AG09319 (cell line): ENCODE measurements at places on chromosomes 11 and 22.
A peak's percentile ranks its signal among the peaks of the same experiment; 100 is the strongest.

DNA sequence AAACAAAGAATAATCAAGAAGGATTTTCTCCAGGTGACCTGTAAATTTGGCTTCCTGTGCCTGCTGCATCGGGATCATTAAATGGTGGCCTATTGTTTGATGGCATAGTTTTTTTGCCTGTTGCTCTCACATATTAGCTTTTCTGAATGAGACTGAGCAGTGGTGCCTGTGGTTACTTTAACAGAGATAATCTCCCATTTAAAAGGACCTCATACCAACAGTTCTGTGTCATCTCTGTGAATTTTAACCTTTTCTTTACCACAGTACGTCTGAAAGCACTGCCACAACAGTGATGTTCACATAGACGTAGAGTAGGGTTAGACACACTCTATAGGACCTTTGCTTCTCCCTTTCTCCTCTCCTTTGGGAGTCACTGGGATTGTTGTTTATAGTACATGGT, 22.9 kb upstream of the RCE1 start:
- no peak for DNase-seq

DNA sequence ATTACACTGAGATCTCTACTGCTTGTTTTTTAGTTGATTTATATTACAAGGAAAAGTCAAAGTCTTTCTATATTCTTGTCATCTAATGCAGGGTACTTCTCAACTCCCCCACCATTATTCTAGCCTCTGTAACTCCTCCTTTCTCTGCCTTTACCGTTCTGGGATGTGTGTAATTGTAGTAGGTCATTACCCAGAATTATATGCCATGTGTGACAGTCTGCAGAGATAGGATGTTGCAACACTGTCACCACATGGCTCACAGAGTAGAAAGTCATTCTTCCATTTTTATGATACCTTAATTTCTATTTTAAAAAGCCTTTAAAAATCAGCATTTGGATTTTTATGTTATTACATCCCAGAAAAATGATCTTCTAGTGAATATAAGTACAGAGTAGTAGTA, 32.7 kb downstream of the ZNF143 start:
- no peak for DNase-seq

DNA sequence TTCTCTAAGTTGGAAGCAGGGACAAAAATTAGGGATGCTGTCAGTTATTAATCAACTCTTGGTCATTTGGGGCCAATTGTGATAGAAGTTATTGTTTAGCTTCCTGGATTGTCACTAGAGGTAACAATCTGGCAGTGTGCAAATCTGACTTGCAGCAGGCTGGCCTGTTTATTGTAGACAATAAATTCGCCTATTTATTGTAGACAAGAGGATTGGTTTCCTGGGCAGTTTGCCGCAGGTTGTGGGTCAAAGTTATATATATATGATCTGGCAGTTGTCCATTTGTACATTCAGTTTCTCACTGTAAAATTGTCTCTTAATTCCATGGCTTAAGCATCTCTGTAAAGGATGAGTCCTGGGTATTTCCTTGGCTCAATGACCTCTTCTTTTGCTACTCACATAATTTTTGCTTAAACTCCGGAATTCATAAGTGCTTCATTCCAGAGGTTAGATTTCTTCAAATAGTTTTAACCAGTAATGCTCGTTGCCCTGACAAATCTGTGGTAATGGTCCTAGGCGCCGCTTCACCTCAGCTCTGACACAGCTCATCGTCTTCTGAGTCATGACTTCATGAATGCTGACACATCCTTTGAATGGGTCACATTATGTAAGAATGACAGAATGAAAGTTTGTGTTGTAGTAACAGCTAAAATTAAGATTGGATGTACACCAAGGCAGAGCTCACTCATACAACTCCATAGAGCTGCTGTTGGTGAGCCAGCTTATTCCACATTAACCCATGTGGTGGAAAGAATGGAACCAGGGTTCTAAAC, 7.8 kb upstream of the MMP3 start:
- peak; percentile 37 for DNase-seq

- no peak for DNase-seq
Measured at GRCh38 chr11:18005376-18006129, 7.3 kb downstream of the SERGEF start.

- no peak for DNase-seq
Measured at GRCh38 chr22:36569999-36570398, 41.0 kb upstream of the EIF3D start.

DNA sequence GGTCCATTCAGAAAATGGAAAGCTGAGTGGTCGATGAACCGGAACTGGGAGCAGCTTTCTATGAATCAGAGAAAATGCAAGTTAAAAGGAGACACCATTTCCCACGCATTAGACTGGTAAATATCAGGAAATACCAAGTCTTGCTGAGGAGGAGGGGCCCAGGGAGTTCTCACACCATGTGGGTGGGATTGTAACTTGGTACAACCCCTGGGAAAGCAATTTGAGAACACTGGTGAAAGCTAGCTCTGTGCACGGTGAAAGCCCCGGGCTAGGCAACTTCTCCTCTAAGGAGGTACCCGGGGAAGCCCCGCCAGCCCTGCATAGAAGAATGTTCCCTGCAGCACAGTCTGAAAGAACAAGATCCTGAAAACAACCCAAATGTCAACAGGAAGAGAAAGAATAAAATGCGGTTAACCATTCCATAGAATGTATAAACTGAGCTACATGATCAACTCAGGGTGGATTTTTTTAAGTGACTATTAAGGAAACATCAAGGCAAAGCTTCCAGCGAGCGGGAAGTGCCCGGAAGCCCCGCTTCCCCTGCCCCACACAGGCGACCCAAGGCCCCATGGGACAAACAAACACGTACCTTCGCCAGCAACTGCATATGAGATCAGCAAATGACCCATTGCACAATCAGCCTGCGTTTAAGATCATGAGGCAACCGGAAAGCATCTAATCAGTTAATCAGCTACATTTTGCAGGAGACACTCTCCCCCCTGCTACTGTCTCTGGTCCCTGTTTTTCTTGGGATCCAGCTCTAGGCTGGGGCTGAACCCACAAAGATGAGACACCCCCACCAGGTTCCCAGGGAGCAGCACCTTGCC, 11.3 kb downstream of the SHANK2 start:
- peak; percentile 84 for DNase-seq

DNA sequence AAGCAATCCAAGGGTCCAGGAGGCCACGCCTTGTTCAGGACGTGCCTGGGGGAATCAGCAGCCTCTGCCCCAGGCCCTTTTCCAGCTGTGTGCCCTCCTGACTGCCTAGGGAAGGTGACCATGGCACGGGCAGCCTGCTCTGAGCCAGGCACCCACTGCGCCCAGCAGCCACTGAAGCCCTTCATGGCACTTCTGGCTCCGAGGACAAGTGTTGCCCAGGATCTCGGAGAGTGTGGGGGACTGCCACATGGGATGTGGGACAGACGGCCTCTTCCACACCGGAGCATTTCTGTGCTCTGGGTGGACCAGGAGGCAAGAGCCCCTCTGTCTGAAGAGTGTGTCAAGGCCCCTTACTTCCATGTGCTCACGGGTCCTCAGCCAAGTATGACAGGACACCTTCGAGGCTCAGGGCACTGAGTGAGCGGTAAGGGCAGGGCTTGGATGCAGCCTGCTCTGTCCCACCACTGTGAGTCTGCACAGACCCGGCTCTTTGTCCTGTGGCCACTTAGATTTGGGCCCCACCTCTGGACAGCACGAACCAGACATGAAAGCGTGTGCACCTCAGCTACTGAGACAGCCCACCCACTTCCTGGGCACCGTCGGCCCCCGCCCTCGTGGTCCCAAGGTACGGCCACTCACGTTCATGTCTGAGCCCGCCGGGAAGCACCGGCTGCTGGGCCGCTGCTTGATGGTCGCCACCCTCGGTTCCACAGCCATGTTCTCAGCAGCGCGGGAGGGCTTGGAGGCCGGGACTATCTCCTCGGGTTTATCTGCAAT, 93.6 kb downstream of the CTTN start:
- DNase-seq: no peak

- DNase-seq: no peak
Measured at GRCh38 chr11:102564110-102564509, 33.6 kb upstream of the MMP7 start.

GRCh38 chr11:1884303-1884700, 7.4 kb downstream of the PRR33 start:
- DNase-seq: no peak

DNA sequence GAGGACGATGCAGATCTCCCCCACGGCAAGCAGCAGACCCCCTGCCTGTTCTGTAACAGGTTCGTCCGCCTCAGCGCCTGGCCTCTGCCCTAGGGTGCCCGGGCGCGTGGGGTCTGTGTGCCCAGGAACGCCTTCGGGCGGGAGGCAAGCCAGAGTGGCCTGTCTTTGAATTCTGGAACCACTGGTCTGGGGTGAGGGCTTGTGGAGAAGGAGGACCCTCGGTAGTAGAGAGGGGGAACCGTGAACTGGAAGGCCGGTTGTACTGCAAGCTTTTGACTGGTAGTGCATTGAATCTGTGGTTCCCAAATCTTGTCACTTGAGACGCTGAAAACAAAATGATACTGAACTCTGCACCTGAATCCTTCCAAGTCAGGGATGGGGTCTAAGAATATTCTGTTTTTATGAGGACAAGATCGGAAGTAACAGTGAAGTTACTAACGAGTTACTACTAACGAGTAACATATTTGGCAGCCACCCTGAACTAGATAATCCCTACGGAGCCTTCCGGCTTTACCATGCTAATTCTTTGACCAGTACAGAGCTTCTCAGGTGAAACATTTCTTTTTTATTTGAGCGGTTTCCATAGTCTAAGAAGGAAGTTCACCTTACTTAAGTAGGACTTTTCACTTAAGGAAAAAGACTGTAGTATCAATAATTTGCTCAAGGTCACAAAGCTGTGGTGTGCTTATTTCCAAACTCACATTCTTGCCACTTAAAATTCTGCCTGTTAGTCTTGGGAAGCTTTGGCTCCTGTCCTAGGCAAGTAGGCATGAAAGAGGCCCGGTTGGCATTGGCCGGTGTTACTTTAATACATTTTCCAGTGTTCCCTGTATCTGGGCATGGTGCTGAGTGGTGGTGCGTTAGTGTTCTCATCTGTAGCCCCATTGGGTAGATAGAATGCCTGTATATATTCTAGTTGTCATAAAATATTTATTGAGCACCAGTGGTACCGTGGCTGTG, 860 bp downstream of the PRMT3 start:
- DNase-seq: no peak

- DNase-seq: no peak
Measured at GRCh38 chr22:37243402-37244113, 511 bp downstream of the RAC2 start.

- DNase-seq: no peak
Measured at GRCh38 chr11:65545853-65546216, 12.3 kb downstream of the LTBP3 start.

DNA sequence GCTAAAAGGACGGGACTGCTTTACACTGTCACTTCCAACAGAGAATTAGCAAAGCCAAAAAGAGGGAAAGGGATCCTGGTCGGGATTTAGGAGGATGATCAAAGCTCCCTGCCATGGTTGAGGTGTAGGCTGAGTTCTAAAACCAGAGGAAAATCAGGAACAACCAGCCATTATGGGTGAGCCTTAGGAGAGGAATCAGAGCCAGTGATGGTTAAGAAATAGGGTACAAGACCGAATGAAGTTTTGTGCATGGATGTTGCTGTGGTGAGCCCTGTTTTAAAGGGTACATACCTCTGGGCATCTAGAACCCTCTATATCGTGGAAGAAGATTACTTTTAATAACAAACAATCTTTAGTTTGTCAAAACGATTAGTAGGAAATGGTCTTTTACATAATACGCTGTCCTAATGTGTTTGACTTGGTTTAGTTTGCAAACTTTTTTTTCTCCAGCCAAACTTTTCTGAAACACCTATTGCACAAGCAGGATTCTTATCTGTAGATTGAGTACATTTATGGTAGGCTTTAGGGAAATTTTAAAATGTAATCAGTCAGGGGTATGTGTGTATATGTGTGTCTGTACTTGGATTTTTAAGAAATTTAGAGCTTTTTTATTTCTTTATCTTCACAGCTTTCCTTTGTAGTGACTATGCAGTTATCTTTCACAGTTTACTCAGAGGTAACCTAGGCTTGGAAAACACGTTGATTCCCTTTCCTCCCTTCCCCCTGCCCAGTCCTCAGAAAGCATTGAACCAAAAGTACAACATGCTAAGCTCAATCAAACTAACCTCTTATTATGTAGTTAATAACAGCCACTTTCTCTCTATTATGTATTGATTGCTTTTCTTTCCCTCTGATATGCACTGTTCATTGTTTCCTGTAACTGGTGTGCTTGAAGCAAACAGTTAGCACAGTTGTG, 26.8 kb downstream of the TRIM44 start:
- no peak for DNase-seq

- DNase-seq: no peak
Measured at GRCh38 chr11:12667646-12668045, 6.6 kb upstream of the TEAD1 start.

DNA sequence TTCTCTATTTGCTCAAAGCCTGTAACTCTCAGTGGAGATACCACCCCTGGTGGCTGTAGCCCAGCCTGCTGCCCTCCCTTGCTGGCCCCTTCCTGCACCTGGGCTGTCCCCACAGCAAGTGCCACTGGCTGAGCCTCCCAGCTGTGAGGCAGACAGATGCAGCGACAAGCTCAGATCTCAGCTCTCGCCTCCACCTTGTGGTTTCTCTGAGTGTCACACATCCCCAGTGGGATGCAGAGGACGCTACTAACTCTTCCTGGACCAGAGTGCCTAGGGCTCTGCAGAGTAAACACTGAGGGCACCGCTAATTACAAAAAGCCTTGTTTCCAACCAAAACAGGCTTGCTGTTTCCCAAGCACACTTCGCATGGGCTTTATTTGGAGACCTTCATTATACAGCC, 8.9 kb downstream of the YPEL1 start:
- no peak for DNase-seq

DNA sequence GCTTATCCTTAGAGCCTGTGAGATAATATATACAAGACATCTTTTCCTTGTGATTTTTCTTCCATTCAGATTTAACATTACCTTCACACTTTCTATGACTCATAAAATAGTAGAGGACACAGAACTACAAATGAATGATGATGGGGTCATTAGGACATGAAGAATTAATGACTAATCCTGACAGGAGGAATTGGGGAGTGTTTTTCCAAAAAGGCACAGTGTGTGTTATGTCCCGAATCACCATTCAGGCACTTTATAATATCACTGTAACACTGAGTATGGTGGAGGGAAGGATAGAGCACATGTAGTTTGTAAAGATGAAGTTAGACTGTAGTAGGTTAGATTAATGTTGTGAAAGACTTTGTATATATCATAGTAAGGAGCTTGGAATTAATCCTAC, 391.3 kb downstream of the JRKL start:
- DNase-seq: no peak

DNA sequence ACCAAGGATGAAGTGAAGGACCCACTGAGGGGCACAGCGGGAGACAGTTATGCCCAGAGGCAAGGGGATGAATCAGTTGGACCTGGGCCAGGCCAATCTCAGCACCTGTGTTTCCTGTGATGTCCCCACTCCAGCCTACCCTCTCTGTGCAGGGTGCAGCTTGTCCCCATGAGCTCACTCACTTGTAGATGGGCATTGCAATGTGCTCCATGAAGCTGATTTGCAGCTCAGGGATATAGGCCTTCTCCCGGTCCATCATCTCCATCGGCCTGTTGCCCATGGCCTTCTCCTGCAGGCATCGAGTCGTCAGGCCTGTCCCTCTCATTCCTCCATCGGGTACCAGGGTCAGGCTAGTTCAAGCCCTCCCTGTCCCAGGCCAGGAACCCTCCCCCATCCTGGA, 96.2 kb downstream of the PDE2A start:
- no peak for DNase-seq

- DNase-seq: no peak
Measured at GRCh38 chr11:20479513-20479912, 92.0 kb downstream of the PRMT3 start.

GRCh38 chr11:42003801-42004200, 544.3 kb upstream of the LRRC4C start:
- no peak for DNase-seq

- no peak for DNase-seq
Measured at GRCh38 chr11:70352100-70352499, 46.2 kb upstream of the CTTN start.

- no peak for DNase-seq
Measured at GRCh38 chr11:17506942-17507341, 30.3 kb upstream of the ABCC8 start.
